ENCODE measurements at places on chromosomes 12 and 14.

DNA sequence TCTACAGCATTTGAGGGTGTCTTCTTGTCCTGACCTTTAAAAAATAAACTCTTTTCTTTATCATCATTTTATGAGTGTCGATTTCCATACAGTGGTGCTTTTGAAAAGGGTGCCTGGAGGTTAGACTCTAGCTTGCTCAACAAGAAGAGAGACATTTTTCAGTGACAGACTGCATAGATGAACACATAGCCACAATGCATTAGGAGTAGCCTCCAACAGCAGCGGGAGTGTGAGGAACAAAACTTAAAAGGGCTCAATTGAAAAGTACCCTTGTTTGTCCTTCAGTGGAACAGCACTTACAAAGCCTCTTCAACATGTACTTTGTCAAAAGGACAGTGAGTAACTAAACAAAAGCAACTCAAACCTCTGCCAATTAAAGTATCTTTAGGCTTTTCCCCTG, 119.3 kb downstream of the SOX5 start:
- H3K4me3 ChIP-seq = no peak overlapping the region
- H3K36me3 ChIP-seq = no peaks in the 10 kb centered on the region
- H3K27me3 ChIP-seq = no peaks in the 10 kb centered on the region
- peaks cover 5% of the 10 kb centered on the region for H3K4me1 ChIP-seq
- H3K27ac ChIP-seq = no peak overlapping the region

- no peak overlapping the region for H3K27ac ChIP-seq
- peaks cover 1% of the 10 kb centered on the region for H3K27me3 ChIP-seq
- no peaks in the 10 kb centered on the region for H3K4me1 ChIP-seq
- no peak for DNase-seq
- H3K4me3 ChIP-seq = no peak overlapping the region
- peaks cover 3% of the 10 kb centered on the region for H3K36me3 ChIP-seq
Measured at GRCh38 chr12:130948136-130948535, 5.6 kb upstream of the ADGRD1 start.

GRCh38 chr14:56333359-56334292, 215.4 kb downstream of the PELI2 start:
- peaks cover 4% of the 10 kb centered on the region for H3K27me3 ChIP-seq
- peak overlapping the region; percentile 92 for H3K27ac ChIP-seq
- H3K4me3 ChIP-seq = no peak overlapping the region
- H3K36me3 ChIP-seq = no peaks in the 10 kb centered on the region
- H3K4me1 ChIP-seq = peaks cover 20% of the 10 kb centered on the region

- H3K36me3 ChIP-seq = no peaks in the 10 kb centered on the region
- H3K27me3 ChIP-seq = peaks cover 5% of the 10 kb centered on the region
- H3K4me1 ChIP-seq = peaks cover 5% of the 10 kb centered on the region
- H3K4me3 ChIP-seq = no peak overlapping the region
- DNase-seq = no peak
Measured at GRCh38 chr12:67524861-67525616, 123.5 kb upstream of the DYRK2 start.

DNA sequence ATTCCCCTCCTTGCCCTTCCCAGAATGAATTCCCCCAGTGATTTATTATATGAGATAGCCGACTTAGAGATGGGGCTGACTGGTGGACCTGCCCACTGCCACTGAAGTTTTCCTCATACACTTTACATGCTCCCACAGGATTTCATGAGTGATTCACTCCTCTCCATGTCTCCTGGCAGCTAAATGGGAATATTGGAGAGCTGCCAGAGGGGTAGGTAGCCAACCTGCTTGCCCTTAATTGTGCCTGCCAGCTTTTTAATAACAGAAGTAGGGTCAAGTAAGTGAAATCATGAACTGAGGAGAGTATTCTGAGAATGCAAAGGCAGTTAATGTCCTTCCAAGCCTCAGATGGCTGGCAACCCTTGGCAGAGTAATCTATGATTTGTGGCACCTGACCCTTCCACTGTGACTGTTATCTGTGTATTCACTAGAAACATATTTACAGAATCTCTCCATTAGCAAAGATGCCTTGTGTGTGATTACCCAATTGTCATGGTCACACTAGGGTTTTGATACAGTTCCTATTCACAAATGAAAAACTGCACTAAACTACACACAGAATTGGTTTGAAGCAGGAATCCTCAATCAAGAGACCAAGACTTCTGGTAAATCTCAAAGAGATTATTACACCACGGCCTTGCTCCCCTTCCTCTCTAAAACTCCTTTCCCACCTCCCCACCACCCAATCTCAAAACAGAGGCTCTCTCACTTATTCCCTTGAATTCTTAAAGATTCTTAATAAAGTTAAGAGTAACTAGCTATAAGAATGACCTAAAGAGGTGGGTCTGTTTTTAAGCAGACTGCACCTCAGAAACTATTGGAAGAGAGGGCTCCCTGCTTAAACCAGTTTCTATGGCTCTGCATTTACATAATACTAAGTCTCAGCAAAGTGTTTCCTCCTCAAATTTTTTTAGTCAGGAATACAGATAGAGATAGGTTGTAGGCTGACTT, 17.2 kb downstream of the NKX2-1 start:
- peaks cover 12% of the 10 kb centered on the region for H3K4me1 ChIP-seq
- H3K36me3 ChIP-seq = no peaks in the 10 kb centered on the region
- no peak for DNase-seq
- no peak overlapping the region for H3K27ac ChIP-seq
- H3K27me3 ChIP-seq = peaks cover 27% of the 10 kb centered on the region

DNA sequence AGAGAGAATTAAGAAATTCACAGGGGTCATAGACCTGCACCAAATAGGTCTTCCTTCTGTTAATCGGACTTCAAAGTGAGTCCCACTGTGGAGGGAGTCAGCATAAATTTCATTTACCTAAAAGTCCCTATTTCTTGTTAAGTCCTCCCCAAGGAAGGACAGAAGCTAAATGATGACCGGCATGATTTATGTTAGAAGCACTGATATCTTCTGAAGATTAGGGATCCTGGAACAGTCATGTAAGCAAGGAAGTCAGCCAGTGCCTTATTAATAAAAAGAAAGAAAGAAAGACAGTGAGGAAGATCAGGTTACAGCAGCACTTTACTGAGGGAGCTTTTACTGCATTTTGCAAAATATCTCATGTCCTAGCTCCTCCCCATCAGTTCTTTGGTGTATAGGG, 287.5 kb downstream of the FOXG1 start:
- H3K4me1 ChIP-seq = no peaks in the 10 kb centered on the region
- DNase-seq = no peak
- H3K27ac ChIP-seq = no peak overlapping the region
- no peaks in the 10 kb centered on the region for H3K27me3 ChIP-seq
- no peak overlapping the region for H3K4me3 ChIP-seq

DNA sequence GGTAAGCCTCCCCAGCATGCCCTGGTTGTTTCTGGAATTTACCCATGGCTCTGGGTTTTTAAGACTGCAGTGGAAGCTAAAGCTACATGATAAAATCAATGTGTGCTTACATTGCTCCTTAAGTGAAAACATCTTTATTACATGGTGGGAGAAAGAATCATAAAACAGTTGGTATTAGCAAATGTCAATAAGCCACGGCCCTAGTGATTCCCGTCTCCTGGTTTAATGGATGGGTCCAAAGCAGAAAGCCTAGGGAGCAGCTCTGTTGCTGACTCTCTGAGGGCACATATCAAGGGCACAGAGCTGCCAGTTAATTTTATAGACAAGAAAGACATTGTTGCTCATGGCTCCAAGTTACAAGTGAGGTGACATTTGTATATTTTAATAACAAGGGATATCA, 127.9 kb downstream of the MYRFL start:
- peak overlapping the region; percentile 58 for H3K27ac ChIP-seq
- no peaks in the 10 kb centered on the region for H3K27me3 ChIP-seq
- H3K4me3 ChIP-seq = no peak overlapping the region
- peaks cover 46% of the 10 kb centered on the region for H3K4me1 ChIP-seq

GRCh38 chr12:130435826-130436225, 98.1 kb downstream of the PIWIL1 start:
- H3K4me3 ChIP-seq = no peak overlapping the region
- H3K27ac ChIP-seq = no peak overlapping the region
- H3K4me1 ChIP-seq = no peaks in the 10 kb centered on the region
- no peak for DNase-seq
- peaks cover 13% of the 10 kb centered on the region for H3K27me3 ChIP-seq
- H3K36me3 ChIP-seq = peaks cover 14% of the 10 kb centered on the region

- DNase-seq = no peak
- H3K36me3 ChIP-seq = peaks cover 29% of the 10 kb centered on the region
- peaks cover 28% of the 10 kb centered on the region for H3K27me3 ChIP-seq
- peak overlapping the region; percentile 91 for H3K4me3 ChIP-seq
- H3K27ac ChIP-seq = peak overlapping the region; percentile 91
Measured at GRCh38 chr12:57477710-57478681, 1.7 kb downstream of the ARHGAP9 start.

- peaks cover 7% of the 10 kb centered on the region for H3K4me1 ChIP-seq
- no peak for DNase-seq
- no peak overlapping the region for H3K27ac ChIP-seq
- no peaks in the 10 kb centered on the region for H3K27me3 ChIP-seq
- H3K4me3 ChIP-seq = no peak overlapping the region
Measured at GRCh38 chr12:6418796-6419195, 26.0 kb upstream of the CD27 start.

All from endothelial cell (in vitro differentiated cells).